ENCODE measurements at places on chromosomes 1 and 21.

DNA sequence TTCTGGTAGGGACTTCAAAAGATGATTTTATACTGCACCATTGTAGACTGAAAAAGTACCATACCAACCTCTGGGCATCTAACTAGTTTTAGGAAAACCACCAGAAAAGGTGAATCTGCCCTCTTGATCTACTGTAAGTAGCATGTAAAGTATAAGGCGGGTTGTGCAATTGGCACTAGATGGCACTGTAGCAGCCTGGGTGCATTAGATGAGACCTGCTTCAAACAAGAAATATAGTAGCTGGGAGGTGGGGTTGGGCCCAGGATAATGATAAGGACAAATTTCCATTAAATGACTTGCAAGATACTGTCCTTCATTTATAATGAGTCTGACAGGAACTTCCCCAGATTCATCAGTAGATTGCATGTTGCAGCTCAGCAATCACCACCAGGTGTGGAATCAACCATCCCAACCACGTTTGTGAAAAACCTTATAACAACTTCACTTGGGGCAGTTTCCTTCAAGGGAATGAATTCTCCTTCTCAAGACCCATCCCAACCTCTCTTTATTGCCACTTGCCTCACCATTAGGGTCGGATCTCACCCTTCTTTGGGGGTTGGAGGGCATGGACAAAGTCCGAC lies 37.3 kb upstream of the IL10 start:
- no peak for DNase-seq

GRCh38 chr21:44571844-44572782 lies 1.4 kb upstream of the KRTAP10-4 start:
- no peak for DNase-seq

GRCh38 chr1:10519016-10519417 lies 44.3 kb downstream of the PEX14 start:
- no peak for DNase-seq

DNA sequence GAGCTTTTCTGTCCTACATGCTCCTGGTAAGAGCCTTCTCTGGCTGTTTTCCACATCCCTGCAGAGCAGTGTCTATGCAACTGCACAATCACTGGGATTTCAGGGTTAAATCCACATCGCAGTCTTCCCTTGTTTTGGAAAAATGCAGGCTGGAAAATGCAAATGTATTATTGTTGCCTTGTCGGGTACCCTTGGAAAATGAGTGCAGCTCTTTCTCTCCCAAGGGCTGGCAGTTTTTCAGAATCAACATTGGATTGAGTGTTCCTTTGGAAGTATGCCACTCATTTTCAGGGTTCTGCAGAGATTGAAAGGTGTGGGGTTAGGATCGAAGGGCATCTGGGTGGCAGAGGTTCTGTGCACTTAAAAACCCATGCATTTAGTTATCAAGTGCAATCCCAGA lies 3.2 kb downstream of the NOS1AP start:
- DNase-seq = no peak

DNA sequence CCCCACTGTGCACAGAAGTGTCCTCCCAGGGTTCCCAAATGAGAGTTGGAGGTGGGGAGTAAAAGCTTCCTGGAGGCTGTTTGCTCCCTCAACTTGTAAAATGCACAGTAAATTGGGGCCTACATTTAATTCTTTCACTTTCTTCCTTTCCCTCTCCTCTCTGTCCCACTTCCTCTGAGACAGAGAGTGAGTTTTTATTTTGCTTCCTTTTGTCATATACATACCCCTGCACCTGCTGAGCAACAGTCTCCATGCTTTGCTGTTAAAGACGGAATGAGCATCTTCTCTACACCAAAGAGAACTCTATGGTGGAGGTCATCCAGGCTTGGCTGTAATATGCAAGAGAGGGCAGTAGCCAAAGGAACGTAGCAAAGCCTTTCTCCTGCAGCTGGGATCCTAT lies 79.3 kb upstream of the VAV3 start:
- DNase-seq = no peak

DNA sequence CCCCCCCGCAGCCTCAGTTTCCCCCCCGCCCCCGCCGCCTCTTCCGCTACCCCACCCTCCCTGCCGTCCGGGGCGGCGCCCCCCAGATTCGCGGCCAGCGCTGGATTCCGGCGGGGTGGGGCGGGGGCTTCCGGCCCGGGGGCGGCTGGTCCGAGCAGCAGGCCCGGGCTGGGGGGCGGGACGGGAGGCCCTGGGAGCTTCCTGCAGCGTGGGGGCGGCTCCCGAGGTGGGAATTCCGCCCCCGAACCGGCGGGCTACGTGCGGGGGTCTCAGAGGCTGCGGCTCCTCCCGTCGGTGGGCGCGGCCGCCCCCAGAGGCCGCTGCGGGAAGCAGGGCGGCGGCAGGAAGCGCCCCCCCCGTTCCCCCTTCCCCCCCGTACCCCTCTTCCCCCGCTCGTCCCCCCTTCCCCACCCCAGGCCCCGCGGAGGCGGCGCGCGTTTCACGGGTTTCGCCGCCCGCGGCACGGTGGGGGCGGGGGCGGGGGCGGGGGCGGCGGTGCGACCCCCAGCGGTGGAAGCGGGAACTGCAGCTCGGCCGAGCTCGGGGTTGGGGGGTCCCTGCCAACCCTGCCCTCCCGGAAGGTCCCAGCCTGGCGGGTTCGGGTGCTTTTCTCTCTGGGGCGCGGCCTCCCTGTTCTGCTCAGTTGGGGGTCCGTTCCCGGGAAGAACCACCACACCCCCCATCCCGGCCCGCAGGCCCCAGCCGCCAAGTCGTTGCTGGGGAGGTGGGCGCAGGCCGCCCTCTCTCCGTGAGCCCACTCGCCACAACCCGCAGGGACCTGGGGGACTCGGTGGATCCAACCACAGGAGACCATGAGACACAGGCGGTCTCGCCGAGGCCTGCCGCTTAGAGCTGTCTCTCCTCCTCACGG lies 76.3 kb downstream of the MORN1 start:
- peak; percentile 26 for DNase-seq

DNA sequence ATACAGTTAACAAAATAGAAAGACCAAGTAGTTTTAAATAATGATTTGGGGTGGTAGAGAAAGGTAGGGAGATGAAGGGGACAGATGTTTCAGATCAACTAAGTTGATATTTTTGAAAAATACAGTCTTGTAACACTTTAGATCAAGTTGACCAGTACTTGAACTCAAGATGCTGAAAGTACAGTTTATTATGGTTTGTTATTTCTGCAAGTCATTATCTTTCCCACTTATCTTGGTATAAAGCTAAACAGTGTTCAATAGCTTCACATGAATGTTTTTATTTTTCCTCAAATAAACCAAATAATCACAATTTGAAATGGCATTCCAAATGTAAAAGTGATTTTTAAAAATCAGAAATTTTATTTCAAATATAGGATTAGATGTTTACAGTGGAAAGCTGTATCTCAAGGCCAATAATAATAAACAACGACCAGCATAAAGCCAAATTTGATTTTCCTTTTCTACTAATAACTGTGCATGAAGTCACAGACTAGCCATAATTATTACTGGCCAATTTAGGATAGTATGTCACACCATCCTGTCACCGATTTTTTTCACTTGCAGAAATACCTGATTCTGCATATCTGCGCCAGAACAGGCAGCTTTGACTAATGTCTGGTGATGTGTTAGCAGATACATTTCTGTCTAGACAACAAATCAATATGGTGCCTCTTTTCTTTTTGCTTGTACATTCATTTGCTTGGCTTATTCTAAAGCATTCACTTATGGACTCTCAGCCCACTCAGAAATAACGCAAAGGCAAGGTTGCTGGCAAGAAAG lies 320.2 kb downstream of the TM2D1 start:
- DNase-seq = no peak

DNA sequence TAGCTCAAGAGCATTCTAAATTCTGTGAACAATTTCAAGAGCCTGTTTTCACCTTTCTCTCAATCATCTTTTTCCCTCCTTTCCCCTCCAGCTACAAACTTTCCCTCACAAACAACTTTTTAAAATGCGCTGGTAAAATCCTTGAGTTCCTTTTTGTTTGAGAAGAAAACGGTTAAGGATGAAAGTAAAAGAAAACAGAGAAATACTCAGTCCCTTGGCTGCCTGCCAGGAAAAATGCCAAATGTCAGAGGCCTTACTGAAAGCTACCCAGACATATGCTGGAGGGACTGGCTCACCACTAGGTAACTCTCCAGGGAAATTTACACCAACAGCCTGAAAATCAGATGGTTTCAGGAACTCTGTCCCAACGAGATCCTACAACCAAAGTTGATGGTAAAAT lies 11.0 kb upstream of the SERBP1 start:
- DNase-seq = no peak

GRCh38 chr1:39409055-39409816 lies 82.2 kb upstream of the BMP8A start:
- no peak for DNase-seq

DNA sequence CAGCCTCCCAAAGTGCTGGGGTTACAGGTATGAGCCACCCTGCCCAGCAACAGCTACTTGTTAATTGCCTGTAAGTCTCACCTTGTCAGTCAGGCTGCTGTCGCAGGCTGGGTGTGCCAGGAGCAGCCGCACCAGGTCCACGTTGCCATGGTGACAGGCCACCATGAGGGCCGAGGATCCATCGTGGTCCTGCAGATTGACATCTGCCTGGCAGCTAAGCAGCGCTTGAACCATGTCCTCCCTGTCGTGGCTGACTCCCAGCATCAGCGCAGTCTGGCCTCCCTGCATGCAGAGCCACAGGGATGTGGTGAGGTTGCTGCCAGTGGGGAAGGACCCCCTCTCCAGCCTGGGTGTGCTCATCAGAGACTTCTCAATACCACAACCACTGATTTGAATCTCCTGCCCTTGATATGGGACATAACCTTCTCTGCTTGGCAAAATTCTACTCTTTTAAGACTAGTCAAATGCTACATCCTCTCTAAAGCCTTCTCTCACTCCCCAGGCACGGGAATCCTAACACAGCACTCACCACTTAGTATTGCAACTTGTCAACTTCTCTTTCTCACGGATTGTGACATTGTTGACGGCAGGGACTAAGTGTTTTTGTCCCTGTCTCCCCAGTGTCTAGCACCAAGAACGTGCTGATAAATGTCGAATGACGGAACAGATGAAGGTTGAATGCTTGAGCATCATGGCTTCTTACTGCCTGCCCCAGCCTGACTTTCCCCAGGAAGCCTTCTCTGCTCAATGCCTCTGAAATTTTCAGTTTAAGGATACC lies 52.9 kb downstream of the L1TD1 start:
- no peak for DNase-seq

DNA sequence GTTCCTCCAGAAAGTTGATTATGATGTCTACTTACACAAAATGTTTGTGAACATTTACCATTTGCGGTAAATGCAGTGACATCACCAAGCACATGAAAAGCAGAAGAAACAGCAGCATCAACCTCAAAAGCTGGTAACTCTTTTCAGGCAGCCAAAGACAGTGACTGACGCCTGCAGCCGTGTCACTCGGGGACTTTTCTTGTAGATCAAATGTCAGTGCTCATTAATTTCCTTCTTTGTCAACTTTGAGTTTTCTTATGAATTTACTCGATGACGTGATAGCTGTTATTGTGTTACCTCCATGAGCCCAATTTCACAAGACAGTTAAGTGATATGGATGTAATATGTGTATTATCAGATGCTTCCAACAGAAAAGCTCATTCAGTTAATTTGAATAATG lies 92.5 kb downstream of the RIPK4 start:
- DNase-seq = no peak

DNA sequence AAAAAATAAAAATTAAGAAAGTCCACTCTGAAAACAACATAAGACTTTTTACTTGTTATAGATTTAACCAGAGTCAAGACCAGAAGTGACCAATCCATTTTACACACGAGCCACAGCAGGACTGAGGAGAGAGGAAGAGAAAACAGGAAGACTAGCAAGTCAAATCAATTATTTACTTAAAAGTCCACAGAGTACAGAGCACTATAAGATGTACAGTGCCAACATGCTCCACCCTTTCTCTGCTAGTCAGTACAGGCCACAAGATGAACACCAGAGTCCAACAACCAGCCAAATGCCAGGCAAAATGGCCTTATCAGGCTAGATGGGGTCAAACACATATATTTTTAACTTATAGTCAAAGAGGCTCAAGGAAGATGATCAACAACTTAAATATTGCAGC lies 19.5 kb downstream of the LUZP1 start:
- no peak for DNase-seq

DNA sequence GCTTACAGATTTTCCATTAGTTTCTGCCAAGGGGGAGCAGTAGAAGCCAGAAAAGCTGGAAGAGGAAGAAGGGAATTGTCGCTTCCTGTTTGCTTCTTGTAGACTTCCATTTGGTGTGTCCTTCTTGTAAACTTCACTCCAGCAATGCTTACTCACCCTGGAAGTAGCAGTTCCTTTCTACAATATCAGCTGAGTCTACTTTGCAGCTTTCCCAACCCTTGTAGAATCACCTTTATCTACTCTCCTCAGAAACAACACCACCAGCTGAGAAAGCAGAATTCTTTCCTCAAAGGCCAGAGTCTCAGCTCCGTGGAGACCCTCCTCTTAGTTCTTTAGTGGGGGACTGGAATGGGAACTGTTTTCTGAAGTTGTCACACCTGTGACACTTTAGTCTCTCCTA lies 1136.7 kb upstream of the TMPRSS15 start:
- no peak for DNase-seq

DNA sequence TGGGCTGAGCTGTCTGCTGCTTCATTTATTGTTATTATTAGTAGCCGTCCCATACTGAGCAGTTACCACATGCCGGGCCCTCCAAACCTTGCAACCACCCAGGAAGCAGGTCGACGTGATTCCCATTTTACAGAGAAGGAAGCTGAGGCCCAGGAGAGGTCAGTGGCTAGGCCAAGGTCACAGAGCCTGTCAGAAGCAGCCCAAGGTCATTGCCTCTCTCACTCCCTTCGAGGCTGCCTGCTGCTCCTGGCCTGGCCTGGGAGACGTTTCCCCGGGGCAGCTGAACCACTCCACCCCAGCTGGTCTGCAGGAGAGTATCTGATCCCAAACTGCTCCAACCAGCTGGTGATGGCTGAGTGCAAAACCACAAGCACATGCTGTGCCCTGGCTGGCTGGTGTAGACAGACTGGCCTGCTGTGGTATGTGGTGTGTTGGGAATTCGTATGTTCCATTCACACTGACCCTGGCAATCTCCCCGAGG lies 6.5 kb downstream of the PADI4 start:
- DNase-seq = no peak

GRCh38 chr1:110601332-110601731 lies 4.8 kb downstream of the KCNA2 start:
- DNase-seq = no peak

- DNase-seq = no peak
These were observed 1.7 kb upstream of the CELSR2 start for GRCh38 chr1:109247401-109248365.

- no peak for DNase-seq
These were observed 19.7 kb upstream of the COL24A1 start for GRCh38 chr1:86176226-86176625.

DNA sequence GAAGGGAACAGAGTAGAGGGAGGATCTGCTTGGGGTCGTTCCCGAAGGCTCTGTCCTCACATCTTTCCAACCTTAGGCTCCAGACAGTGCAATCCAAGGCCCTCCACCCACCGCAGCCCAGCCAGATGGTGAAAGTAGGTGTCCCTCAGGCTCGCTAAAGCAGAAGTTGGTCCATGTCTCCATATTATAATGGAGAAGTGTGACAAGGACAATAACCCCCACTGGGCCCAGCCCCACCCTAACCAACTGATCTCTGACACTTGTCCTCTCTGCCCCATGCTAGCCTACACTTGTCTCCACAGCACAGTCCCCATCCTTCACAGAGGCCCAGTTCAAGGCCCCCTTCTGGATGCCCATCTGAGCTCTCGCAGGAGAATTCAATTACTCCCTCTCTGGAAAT lies 48.7 kb downstream of the DMAP1 start:
- DNase-seq = no peak

- DNase-seq = no peak
These were observed 6.7 kb upstream of the MPC2 start for GRCh38 chr1:167943541-167943940.

GRCh38 chr1:84541679-84542078 lies 32.6 kb downstream of the CTBS start:
- no peak for DNase-seq

Measured in stimulated activated CD8-positive, alpha-beta memory T cell treated with anti-CD3 and anti-CD28 coated beads, Interleukin-15, amount 100 ng/mL, for 4 hours (primary cell).